Activated CD4-positive, alpha-beta T cell treated with anti-CD3 and anti-CD28 coated beads, Interleukin-2, amount 50 U/mL, for 48 hours (primary cell): ENCODE measurements at places on chromosomes 12 and 14.

- peak; percentile 50 for DNase-seq
Observed at GRCh38 chr14:105021656-105022275, 883 bp upstream of the CDCA4 start.

DNA sequence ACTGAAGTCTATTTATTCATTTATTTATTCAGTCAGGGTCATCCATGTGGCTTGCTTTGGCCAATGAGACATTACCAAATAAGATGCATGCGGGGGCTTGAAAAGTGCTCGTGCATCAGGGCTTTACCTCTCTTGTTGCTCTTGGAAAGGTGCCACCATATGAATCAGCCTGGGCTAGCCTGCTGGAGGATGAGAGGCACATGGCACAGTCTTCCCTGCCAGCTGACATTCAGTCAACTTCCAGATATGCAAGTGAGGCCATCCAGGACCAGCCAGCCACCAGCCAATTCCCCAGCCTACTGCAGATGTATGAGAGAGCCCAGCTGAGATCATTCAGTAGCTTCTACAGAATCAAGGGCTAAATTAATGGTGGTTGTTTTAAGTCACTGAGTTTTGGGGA is 105.2 kb upstream of the RPH3A start:
- no peak for DNase-seq

GRCh38 chr12:54716261-54716660 is 68.1 kb upstream of the DCD start:
- DNase-seq: no peak

DNA sequence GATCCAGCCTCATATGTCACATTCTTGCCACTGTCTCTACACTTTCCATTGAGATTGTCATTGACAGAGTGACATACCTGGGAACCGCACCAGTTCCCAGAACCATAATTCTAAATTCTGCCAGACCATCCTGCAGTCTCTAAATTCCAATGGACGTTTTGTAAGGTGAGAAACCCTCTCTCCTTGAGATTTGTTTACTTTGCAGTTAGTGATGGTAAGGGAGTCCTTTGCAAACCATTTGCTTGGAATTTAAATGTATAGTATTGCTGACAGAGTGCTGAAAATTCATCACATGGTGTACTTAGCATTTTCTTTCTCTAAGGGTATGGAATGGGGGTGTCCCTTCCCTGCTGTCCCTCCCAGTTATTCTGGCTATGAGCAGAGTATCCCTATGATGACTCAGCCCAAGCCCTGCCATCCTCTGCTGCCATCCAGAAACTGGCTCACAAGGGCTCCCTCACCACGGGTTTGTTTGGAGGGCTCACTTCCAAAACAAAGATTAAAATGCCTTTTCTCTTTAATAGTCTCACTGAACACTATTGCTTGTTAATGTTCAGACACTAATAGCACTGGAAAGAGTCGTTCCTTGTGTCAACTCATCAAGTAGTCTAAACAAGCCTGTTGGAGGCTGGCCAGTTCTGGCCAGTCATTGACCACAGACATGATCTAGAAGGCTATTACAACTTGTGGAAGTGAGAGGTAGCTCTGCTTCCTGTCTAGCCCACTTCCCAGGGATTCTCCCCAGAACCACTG is 129.0 kb upstream of the HMGA2 start:
- DNase-seq: no peak

GRCh38 chr14:69464829-69465228 is 19.7 kb upstream of the PLEKHD1 start:
- DNase-seq: no peak

DNA sequence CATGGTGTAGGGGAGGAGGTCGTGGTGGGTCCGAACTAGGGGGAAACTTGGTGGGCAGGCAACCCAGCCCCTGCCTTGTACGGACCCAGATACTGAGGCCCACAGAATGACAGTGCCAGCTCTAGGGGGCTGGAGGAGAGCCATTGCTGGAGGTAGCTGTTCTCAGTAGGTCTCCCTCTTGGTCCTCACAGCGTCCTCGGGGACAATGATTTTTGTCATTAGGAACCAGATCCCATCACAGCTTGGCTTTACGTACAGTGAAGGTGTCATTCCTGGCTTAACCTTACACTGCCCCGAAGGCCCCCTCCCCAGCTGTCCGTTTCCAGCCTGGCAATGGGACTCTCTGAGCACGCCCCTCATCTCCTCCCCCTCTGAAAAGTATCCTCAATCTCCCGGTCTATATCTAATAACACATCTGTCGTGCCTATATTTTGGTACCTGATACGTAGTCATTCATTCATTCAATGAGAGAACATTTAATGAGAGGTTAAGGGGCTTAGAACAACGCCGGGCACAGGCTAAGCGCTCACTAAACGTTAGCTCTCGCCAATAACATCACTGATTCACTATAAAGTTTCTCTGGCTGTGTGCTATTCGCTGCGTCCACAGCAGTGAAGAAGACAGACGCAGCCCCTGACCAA is 597 bp upstream of the DYNC1H1 start:
- no peak for DNase-seq

GRCh38 chr14:61498303-61498702 is 176.9 kb downstream of the PRKCH start:
- DNase-seq: no peak

GRCh38 chr14:99274346-99275221 is 2.6 kb upstream of the BCL11B start:
- DNase-seq: peak; percentile 70

DNA sequence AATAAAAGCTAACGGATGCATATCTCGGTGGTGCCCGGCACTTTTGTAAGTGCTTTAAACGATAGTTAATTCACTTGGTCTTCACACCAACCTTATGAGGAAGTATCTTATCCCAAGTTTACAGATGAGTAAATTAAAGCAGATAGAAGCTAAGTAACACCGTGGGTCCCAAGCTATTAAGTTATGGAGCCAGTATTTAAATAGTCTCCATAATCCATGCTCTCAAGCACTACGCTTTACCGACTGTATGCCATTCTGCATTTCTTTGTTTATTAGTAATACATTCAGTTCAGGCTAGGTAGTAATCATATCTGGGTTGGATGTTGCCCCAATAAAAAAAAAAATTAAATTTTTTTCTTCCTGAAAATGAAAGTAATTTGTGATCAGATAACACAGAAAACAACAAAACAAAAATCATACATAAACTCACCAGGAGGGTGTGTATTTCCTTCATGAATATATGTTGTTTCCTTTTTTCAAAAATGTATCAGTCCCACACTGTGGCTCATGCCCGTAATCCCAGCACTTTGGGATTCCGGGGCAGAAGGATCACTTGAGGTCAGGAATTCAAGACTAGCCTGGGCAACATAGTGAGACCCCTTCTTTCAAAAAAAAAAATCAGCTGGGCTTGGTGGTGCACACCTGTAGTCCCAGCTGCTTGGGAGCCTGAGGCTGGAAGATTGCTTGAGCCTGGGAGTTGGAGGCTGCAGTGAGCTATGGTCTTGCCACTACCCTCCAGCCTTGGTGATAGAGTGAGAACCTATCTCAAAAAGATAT is 1.4 kb upstream of the M6PR start:
- DNase-seq: no peak

- no peak for DNase-seq
Observed at GRCh38 chr12:120361506-120362208, 7.3 kb downstream of the MSI1 start.

DNA sequence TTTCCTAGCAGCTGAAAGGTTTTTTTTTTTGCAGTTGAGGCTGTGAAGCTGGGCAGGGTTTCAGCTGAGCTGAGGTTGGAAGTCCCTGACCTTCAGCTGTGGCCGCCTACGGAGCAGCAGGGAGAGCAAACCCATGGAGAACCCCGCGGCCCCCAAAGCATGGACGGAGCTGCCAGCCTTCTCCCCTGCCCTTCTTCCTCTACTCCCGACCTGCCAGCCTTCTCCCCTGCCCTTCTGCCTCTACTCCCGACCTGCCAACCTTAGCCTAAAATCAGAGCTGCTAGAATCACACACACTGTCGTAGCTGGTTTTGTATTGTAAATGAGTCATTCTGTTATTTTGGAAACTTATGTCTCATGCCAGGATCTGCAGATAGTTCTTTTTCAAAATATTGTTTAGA is 74.6 kb downstream of the PPP2R5C start:
- DNase-seq: no peak

- no peak for DNase-seq
Observed at GRCh38 chr12:79454338-79454843, 236.4 kb downstream of the PAWR start.

- DNase-seq: no peak
Observed at GRCh38 chr12:24561411-24561871, 387.5 kb downstream of the BCAT1 start.

- no peak for DNase-seq
Observed at GRCh38 chr14:32201816-32202490, at the start of gene RNU6-7. TSS of gene RNU6-7 (plus strand) at chr14:32202045.

- no peak for DNase-seq
Observed at GRCh38 chr12:59039005-59039404, 118.7 kb upstream of the LRIG3 start.

DNA sequence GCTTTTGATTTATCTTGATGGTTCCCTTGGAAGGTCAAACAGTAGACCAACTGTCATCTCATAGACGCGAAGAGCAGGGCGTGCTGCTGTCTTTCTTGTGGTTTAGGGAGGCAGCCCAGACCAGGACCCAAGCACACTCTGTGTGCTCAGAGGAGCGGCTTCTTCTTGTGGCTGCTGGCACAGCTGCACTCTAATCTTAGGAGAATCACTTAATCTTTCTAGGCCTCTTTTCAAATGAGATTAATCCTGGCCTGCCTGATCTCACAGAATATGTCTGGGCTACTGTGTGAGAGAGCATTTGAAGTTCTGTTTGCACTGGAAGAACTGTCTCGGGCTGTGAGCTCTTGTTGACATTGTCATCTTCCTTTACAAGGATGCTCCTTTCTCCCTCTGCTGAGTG is 60.0 kb upstream of the TRAF3 start:
- DNase-seq: no peak

DNA sequence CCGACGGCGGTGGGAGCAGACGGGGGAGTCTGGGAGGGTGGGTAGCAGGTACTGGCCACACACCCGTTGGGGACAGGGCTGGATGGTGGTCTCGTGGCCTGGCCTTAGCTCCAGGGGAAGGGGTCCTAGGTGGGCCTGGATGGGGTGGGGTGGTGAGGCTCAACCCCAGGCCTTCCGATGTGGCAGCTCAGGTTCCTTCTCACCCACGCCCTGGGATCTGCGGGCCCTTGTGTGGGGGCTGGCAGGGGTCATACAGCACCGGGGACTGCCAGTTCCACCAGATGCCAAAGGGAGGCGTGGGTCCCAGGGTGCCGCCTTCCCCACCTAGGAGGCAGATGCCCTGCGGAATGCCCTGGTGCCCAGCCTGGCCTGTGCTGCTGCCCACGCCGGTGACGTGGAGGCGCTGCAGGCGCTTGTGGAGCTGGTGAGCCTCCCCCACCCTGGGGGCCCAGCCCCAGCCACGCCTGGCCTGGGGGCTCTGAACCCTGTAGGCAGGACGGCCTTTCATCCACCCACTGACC is 21.0 kb downstream of the ASPG start:
- DNase-seq: no peak

DNA sequence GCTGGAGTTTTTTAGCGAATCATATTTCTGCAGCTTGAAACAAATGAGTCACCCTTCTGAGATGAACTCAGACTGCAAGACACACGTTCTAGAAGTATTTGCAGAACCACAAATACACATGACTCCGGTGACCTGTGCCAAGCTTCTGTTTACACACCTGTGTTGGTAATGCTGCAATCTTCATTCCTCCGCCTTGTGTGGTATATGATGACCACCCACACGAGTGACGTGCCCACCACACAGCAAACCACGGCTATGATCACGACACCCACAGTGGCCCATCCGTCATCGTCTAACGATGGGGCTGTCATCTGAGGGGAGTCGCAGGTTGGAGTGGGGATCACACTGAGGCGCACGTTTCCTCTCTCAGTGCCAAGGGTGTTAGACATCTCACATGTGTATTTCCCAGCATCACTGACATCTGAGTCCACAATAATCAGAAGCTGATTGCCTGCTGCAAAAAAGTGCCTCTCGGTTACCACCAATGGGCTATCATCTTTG is 43.0 kb downstream of the LRIG3 start:
- no peak for DNase-seq

- DNase-seq: no peak
Observed at GRCh38 chr14:105165761-105166485, 2.7 kb downstream of the JAG2 start.

GRCh38 chr12:79337662-79338290 is 353.0 kb downstream of the PAWR start:
- DNase-seq: no peak

DNA sequence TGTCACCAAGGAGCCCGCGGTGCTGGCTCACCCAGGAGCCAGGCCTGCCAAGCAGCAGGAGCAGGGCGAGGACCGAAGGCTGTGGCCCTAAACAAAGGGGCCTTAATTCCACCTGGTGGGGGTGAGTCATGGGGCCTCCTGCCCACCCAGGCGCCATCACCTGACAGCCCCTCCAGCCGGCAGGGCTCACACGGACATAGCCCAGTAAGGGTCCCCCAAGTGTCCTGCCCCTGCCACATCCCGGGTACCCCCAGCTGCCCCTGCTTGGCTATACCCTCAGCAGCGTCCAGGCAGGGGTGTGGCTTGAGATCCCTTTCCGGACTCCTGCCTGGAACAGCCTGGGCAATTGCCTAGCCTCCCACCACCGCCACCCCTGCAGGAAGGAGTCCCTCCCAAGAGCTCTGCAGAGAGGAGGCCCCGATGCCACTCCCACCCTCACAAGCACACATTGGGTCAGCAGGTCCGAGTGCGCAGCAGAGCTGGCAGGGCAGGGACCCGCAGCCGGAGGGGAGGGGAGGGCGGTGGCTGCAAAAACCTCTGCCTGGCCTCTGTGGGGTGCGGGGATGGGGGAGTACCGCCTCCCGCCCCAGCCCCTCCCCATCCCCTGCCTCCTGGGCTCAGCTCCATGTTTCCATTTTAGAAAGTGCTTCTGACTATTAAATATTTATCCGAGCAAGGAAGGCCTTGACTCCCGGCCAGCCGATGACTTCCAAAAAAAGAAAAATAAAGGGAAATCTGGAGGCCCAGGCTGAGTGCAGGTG is 4.6 kb downstream of the AHNAK2 start:
- no peak for DNase-seq

DNA sequence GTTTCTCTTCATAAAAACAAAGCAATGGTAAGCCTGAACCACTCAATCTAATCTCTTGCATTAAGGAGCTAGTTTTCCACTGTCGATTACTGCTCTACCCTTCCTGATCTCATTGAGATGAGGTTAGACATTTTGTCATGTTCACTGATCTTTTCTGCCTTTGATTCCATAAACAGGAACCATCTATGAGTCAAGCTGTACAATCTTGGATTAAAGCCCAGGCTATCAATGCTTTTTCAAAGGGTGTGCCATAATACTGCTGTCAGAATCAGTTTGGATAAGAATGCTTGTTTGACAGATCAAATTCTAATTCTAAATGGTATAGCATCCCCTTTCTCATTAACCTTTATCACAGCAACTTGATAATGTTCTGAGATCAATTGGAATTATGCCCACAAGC is 16.1 kb downstream of the GRIP1 start:
- no peak for DNase-seq
